ENCODE measurements at places on chromosomes 2 and 18.

GRCh38 chr2:201955702-201956141, 77.9 kb upstream of the FZD7 start:
- no peaks in the 10 kb centered on the region for H3K36me3 ChIP-seq
- H3K4me1 ChIP-seq, result no peaks in the 10 kb centered on the region
- H3K4me3 ChIP-seq, result no peak overlapping the region
- no peaks in the 10 kb centered on the region for H3K27me3 ChIP-seq
- DNase-seq, result no peak
- H3K27ac ChIP-seq, result no peak overlapping the region

- no peaks in the 10 kb centered on the region for H3K4me1 ChIP-seq
- H3K4me3 ChIP-seq, result no peak overlapping the region
- H3K27me3 ChIP-seq, result 0 out of 2 replicates have a peak, but pooled peaks cover 2% of the 10 kb centered on the region
- no peak for DNase-seq
- H3K27ac ChIP-seq, result no peak overlapping the region
Measured at GRCh38 chr18:33181016-33181415, 259.5 kb downstream of the CCDC178 start.

GRCh38 chr2:158407031-158407430, 49.5 kb downstream of the CCDC148 start:
- no peak overlapping the region for H3K4me3 ChIP-seq
- no peak for DNase-seq
- H3K4me1 ChIP-seq, result no peaks in the 10 kb centered on the region

DNA sequence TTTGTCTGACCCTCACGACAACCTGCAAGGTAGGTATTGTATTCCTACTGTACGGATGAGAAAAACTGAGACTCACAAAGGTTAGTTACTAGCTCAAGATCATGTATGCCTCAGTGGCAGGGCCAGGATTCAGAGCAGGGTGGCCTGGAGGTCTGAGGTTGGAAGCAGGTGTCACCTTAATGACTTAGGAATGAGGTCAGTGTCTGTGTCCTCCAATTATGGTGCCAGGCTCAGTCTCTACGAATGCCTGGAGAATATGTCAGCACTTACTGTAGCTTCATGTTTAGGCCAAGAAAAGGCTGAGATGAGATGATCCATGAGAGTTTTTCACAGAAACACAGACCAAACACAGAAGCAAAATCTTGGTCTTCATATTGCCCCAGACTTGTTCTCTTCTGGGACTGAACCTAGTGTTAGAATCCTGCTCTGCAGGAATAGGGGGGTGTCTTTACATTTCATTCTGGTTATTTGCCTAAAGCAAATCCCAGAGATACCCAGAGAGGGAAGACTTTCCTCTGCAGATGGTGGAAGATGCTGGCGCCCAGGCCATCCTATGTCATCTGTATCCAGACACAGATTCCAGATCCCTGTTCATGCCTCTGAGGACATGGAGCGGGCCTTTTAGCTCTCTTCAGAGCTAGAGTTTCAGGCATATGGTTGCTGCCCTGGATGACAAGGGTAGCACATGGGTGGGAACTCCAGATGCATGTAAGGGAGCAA, 16.3 kb upstream of the RAB10 start:
- no peak overlapping the region for H3K27ac ChIP-seq
- no peaks in the 10 kb centered on the region for H3K27me3 ChIP-seq
- H3K36me3 ChIP-seq, result no peaks in the 10 kb centered on the region
- no peak for DNase-seq

GRCh38 chr2:192729369-192729768, 534.6 kb upstream of the TMEFF2 start:
- DNase-seq, result no peak
- no peak overlapping the region for H3K4me3 ChIP-seq
- no peaks in the 10 kb centered on the region for H3K4me1 ChIP-seq
- H3K27me3 ChIP-seq, result no peaks in the 10 kb centered on the region
- no peak overlapping the region for H3K27ac ChIP-seq

GRCh38 chr2:238942726-238943300, 94.9 kb downstream of the TWIST2 start:
- H3K27ac ChIP-seq, result no peak overlapping the region
- H3K36me3 ChIP-seq, result no peaks in the 10 kb centered on the region
- no peaks in the 10 kb centered on the region for H3K4me1 ChIP-seq
- no peaks in the 10 kb centered on the region for H3K27me3 ChIP-seq
- DNase-seq, result no peak

DNA sequence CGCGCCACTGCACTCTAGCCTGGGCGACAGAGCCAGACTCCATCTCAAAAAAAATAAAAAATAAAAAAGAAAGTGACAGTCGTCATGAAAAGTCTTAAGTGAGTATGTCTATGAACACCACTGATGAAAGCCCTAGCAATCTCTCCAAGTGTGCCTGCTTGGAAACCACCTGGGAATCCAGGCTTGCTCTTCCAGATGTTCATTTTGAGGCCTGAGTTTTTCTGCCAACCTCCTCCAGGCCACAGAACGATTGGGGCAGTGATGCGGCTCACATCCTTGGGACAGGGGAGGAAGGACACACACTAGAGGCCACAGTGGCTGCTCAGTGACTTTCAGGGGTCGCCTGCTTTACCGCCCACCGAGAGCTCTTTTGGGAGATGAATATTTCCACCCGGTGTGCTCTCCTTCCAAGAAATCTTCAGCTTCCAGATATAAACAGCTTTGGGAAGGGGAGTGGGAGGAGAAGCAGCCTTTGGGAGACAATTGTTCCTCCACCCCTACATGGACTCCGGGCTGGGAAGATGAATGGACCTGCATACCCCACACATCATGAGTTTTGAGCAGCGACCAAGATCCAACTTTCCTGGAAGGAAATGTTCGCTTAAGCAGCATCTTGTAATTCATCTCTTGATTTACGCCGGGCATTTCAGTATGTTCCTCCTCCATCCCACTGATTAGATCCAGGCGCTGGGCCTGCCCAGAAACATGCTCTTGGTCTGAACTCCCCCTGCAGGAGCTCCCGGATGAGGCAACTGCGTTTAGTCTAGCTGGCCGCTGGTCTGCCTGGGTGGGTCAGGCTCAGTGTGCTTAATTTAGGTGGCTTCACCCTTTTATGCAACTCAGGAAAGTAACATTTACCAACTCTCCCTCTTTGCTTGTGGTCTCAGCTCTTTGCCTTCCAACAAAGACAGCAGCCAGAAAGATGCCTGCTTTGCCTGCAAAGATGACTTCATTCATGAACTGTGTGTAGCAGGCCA, 6.2 kb upstream of the ARMC9 start:
- no peaks in the 10 kb centered on the region for H3K4me1 ChIP-seq
- H3K36me3 ChIP-seq, result no peaks in the 10 kb centered on the region
- no peak overlapping the region for H3K27ac ChIP-seq
- no peak for DNase-seq
- H3K27me3 ChIP-seq, result no peaks in the 10 kb centered on the region
